Renal cortex interstitium (tissue), 15 donors: ENCODE measurements at places on chromosomes 11 and 22.

DNA sequence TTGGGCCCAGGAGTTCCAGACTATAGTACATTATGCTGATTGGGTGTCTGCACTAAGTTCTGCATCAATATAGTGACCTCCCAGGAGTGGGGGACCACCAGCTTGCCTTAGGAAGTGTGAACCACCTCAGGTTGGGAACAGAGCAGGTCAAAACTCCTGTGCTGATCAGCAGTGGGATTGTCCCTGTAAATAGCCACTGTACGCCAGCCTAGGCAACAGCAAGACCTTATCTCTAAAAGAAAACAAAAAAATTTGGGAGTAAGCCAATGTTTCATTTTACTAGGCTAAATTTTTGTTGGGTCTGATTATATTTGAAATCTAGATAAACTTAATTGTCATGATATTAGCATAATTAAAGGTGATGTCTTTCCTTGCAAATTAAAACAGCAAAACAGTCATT lies 3.4 kb downstream of the DEPDC5 start:
- no peak for DNase-seq

GRCh38 chr11:23846902-23847422 lies 649.9 kb upstream of the LUZP2 start:
- no peak for DNase-seq

DNA sequence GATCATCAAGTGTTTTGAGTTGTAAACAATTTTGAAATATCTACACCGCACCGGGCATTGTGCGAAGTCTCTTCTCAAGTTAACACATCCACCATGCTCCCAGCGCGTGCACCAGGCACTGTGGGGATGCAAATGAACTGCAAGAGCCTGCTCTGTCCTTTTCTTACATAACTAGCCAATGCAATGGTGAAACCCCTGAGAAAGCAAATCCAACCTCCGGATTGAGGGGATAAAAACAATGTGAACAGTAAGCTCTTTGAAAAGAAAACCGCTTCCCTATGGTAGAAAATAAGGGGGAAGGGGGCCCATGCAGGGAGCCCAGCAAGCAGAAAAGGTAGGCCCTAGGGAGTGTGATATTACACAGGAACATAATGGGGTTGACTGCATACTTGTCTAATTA lies 274.9 kb upstream of the MPPED2 start:
- no peak for DNase-seq

GRCh38 chr11:102325088-102325487 lies 7.8 kb downstream of the BIRC3 start:
- DNase-seq, result no peak

GRCh38 chr11:118353084-118353710 lies 6.2 kb upstream of the UBE4A start:
- DNase-seq, result no peak
